ENCODE measurements at places on chromosomes 12 and 14.

DNA sequence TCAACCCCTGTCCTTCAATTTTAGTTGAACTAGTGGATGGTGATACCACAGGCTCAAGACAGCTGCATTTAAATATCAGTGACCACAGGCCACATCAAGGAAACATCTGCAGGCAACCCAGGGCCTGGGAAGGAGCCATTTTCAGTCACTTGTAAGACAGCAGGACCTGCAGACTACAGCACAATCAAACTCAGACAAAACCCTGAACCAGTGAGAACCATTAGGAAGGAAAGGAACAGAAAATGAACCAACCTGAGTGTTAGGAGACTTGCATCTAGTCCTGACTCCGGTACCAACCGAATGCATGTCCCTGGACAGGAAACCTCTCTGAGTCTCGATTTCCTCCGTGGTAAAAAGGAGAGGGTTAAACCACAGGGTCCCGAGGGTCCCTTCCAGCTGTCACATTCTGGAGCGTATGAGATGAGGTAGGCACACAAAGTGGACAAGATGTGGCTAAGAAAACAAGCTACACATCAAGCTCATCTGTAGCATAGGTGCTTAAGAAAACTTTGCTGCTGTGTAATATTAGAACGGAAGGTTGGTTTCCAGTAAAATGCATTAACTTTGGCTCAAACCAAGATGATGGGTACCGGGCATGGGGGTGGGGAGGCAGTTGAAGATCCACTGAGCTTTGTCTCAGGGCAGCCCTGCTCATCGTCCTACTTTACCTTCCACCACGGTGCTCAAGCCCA lies 1.6 kb upstream of the CDKN1B start:
- DNase-seq, result no peak

DNA sequence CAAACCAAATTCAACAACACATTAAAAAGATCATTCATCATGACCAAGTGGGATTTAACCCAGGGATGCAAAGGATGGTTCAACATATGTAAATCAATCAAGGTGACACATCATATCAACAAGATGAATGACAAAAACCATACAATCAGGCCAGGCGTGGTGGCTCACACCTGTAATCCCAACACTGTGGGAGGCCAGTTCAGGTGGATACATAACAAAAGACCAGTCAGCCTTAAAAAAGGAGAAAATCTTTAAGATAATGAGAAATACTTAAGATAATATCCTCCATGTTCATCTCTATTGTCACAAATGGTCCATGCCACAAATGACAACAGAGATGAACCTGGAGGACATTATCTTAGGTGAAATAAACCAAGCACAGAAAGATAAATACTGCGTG lies 12.4 kb downstream of the L2HGDH start:
- DNase-seq, result no peak

DNA sequence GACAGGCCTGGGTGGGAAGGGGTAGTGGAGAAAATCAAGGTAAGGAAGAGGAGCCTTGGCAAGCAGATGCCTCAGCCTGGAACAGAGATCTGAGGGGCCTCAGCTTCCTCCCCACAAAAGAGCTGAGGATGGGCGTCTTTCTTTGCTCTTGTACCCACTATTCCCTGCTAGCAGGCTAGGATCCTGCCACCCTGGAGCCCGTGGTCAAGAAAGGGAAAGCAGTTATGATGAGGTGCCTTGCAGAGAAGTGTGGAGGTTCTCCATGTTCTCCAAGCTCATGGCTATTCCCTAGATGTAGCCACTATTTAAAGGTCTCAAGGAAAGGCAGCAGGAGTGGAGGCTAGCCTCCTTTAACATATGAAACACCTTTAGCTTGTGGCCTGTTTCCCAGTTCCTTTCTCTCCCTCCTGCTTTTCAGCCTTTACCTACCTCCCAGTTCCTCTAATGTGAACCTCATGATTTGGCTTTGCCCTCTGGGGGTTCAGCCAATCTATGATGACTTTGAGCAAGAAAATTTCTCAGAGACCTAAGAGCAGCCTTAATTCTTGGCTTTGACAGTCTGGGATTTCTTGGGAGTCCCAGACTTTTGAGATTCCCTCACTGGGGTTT lies 1.1 kb downstream of the IKZF4 start:
- no peak for DNase-seq

DNA sequence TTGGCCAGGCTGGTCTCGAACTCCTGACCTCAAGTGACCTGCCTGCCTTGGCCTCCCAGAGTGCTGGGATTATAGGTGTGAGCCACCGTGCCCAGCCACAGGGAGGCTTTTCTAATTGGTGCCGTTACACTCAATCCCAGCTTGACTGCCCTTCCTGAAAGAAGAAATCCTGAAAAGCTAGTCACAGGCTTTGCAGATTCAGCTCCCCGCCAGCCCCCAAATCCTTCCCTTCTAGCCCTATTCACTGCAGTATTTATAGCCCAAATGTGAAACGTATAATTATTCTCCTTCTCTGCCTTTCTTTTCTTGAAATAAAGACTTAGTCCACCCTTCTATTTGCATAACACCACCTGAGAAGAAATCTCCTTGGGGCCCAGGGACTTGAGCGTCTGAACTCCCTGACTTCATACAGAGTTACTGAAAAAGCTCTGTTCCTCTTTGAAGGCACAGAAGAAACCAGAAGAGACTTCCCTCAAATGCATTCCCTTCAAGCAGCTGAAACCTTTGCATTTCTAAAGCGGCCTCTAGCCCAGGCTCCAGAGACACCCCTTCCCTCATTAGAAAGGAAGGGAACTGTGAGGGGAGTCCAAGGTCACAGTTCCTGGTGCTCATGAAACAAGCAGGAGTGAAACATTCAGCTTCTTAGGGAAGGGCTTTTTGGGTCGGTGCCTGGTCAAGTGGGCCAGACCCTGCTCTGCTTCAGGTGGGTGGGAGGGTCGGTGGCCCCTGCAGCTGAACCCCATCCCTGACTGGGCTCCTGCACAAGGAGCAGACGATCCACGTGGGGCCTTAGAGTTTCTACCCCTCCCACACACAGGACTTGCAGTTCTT lies 42.3 kb upstream of the BATF start:
- no peak for DNase-seq

- no peak for DNase-seq
These were observed 874.5 kb downstream of the FLRT2 start for GRCh38 chr14:86404425-86404824.

DNA sequence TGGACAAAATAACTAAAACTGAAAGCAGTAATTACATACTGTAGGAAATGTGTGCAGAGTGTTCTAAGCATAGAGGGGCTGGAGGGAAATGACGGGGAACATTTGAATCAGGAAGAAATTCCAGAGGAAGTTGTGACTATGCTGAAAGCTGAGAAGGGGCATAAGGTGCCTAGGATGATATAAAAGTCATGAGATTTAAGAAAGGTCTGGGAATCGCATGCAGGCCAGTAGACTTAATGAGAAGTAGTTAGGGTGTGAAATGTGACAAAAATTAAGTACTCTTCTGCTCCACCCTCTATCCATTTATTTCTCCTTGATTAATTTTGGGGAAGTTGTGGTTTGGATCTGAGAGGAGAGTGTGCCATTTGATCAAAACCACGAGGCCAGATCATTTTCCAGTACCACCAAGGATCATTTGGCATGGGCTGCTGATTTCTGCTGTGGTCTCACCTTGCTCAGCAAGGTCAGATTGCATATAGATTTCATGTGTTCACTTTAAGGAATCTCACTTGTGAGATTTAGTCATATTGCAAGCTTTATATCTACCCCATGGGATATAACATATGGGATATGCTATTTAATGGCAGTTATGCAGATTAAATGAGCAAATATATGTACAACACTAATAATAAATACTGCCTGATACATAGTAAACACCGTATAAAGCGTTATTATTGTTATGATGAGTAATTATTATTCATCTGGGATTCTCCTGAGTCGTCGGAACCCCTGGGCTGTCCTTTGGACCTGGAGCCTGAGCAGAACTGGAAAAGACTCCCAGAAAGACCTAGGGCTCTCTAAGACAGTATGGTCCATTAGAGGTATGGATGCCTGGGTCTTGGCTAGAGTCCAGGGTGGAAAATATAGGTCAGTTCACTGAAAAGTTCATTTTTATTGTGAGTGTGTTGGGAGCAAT lies 72.3 kb downstream of the SRGAP1 start:
- no peak for DNase-seq

- no peak for DNase-seq
These were observed 4.3 kb upstream of the MMP19 start for GRCh38 chr12:55847033-55847432.

GRCh38 chr12:20631711-20632110 lies 63.4 kb upstream of the SLCO1C1 start:
- DNase-seq, result no peak

GRCh38 chr12:124774462-124775167 lies 89.0 kb downstream of the SCARB1 start:
- DNase-seq, result no peak

- DNase-seq, result peak; percentile 88
These were observed 105.0 kb downstream of the PPP2R5E start for GRCh38 chr14:63438065-63438757.

GRCh38 chr12:82931349-82932116 lies 244.8 kb downstream of the TMTC2 start:
- DNase-seq, result no peak

DNA sequence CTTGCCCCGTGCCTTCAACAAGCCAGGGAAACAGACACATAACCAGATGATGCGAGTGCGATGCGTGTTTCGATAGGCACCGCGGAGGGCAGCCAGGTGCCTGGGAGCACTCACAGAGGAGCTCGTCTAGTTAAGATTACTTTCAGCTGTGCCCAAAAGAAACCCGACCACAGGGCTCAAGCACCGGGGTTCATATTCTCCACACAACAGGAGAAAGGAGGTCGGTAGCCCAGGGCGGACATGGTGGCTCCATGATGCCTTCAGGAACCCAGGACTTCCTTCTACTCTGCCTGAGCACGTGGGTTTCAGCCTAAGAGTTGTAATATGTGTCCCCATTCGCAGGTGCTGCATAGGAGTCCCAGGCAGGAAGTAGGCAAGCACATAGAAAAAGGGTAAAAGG lies 53.7 kb upstream of the DDX11 start:
- DNase-seq, result no peak

GRCh38 chr14:67240168-67240932 lies 885 bp upstream of the PALS1 start:
- DNase-seq, result no peak

GRCh38 chr14:58072288-58073071 lies 79.5 kb downstream of the ARMH4 start:
- no peak for DNase-seq

DNA sequence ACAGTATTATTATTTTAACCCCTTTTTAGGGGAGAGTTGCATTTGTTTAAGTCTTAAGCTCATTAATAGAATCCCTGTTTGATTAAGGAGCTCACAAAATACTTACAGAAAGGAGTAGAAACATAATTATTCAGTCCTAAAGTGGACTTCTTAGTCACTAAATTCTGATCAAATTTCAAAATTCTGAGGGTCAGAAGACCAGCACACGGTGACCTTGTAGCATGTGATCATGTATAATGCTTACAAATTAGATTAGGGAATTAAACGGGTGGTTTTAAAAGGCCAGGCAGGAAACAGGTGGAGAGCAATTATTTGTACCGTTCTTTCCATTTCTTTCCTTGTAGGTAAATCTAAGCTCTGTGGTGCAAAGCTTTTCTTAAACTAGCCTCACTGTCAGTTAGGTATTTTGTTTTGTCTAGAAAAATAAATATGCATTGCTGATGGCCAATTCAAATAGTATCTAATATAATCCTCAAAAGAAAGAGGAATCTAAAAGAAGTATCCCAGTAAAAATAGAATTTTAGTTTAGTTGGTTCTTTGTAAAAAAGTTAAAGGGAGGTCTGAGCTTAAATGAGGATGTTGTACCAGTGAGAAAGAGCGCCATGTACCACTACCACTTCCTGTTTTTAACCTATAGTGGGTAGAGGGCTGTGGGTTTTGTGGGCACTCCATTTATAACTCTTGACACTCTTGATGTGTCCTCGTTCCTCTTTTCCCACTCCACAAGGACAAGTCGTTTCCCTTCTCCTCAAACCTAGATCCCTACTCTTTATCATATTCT lies 51.1 kb downstream of the SLC38A1 start:
- DNase-seq, result no peak

DNA sequence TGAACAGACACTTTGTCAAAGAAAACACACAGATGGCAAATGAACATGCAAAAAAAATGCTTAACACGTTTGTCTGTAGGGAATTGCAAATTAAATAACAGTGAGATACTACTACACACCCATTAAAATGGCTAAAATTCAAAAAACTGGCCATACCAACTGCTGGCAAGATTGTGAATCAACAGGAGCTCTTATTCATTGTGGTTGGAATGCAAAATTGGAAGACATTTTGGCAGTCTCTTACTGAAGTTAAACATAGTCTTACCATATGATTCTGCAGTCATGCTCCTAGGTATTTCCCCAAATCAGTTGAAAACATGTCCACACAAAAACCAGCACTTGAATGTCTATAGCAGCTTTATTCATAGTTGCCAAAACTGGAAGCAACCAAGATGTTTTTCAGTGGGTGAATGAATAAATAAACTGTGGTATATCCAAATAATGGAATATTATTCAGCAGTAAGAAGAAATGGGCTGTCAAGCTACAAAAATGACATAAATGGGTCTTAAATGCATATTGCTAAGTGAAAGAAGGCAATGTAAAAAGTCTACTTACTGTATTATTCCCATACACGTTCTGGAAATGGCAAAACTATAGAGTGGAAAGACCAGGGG lies 91.4 kb downstream of the PLEKHA5 start:
- DNase-seq, result no peak

DNA sequence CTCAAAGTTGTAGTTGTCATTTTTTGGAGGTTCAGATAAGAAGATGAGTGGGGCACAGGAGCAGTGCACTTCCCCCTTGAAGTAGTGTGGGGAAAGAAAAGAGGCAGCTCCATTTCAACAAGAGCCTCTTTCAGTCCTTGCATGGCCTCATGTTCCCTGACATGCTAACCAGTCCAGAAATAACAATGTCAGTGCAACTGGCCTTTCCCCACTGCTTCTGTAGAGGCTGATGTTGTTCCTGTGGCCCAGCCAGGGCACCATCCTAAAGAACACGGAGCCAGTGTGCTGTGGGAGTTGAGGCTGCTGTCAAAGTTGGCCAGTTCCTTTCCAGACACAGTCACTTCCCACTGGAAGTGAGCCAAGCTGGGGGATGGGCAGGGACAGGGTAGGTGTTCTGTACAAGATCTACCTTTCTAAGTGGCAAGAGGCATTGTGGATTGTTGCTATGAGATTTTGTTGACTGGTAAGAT lies 77.7 kb upstream of the SLC38A2 start:
- no peak for DNase-seq

DNA sequence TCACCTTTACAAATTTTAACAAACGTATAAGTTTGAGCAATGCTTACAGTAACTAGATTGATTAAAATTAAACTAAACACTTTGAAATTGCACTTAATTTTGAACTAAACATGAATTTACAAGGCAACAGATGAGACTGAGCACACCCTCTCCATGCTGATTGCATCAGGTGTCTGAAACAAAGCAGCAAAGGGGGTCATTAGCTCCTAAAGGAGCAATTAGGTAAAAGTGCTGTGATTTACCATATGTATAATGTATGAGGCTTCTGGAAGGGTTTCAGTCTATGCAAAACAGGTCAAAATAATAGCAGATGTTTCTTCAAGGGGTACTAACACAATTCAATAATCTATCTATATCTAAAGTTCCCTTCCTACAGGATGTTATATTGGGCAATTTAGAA lies 98.8 kb upstream of the LMNTD1 start:
- DNase-seq, result no peak

All from vagina (tissue), 2 donors.